Activated CD4-positive, alpha-beta T cell treated with anti-CD3 and anti-CD28 coated beads for 36 hours (primary cell): ENCODE measurements at places on chromosomes 7 and 10. TPM values are rescaled to one million over a fixed set of nuclear protein-coding genes. Genes with fewer than 3 reads are reported as not detected.

The PLA2G12B gene
- total RNA-seq = not detected

DNA sequence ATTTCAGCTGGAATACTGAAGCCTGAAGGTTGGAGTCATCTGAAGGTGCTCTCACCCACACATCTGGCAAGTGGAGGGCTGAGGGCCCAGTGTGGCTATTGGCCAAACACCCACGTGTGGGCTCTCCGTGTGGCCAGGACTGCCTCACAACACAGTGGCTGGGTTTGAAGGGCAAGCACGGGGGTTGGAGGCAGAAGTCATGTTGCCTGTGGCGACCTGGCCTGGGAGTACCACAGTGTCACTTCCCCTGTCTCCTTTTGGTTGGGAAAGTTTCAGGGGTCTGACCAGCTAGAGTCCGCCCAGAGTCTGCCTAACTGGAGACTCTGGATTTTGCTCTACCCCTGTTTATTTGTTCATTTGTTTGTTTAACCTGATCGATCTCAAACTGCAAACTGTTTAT lies 169.5 kb downstream of the DNAJB6 start:
- no peak for DNase-seq
- peaks cover 2% of the 10 kb centered on the region for H3K36me3 ChIP-seq
- H3K4me1 ChIP-seq = peaks cover 30% of the 10 kb centered on the region
- H3K27ac ChIP-seq = no peak overlapping the region

DNA sequence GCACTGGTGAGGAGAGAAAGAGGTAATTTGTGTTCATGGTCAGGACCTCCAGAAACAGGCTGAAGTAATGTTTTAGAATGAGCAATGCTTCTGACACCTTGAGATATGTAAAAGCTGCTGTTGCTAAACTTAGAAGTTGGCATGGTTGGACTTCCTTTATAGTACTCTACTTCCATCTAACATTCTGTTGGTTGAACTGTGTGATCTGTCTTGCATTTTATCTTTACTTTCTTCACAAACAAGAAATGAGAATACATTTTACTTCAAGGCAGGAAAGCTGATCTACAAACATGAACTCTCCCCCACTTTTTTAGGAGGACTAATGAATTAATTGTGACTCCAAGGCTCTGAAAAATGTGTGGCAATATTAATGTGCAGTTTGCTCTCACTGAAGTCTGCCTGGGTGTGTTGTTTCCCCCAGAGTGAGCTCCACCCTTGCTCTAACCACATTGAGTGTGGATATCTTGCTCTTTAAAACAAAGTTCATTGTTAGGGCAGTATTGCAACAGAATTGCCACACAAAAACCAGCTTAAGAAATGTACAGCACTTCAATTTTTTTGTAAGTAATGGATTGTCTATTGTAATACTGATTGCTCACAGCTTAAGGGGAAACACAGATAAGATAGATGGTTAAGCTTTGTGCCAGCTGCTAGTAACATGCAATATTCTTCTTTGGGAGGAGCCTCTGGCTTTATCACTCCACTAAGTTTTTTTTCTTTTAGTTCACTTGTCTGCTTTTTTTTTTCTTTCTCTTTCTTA lies 69.0 kb downstream of the ADD3 start:
- H3K27me3 ChIP-seq = no peaks in the 10 kb centered on the region
- no peaks in the 10 kb centered on the region for H3K36me3 ChIP-seq
- DNase-seq = no peak
- H3K27ac ChIP-seq = peak overlapping the region; percentile 98

DNA sequence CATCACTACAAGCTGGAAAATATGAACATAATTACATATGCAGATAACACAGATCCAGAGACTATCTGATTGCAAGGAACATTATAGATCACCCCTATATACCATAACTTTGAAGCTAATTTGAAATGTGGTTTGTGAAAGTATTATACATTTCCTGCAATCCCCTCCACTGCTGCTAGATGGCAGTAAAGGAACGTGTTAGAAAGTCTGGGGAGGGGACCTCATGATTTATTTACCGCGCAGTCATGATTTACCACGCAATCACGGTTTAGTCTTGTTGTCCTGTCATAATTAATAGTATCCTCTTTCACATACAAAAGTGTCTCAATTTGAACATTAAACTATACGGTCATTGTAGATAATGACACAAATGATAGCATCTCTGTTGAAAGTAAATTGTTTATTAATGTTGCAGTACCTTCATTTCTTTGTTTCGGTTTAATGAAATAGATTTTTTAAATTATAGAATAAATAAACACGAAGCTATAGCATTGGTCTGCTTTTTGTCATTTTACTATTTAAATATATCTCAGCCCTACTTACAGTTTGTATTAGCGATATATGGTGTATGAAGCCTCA lies 145.3 kb upstream of the PRSS1 start:
- peak; percentile 69 for DNase-seq
- peak overlapping the region; percentile 31 for H3K4me3 ChIP-seq
- peaks cover 3% of the 10 kb centered on the region for H3K27me3 ChIP-seq
- H3K27ac ChIP-seq = peak overlapping the region; percentile 67
- no peaks in the 10 kb centered on the region for H3K36me3 ChIP-seq
- peaks cover 23% of the 10 kb centered on the region for H3K4me1 ChIP-seq

The NPVF gene
- not detected for total RNA-seq

GRCh38 chr7:130486114-130486953 lies 5.6 kb upstream of the MEST start:
- H3K27me3 ChIP-seq = peaks cover 43% of the 10 kb centered on the region
- no peaks in the 10 kb centered on the region for H3K36me3 ChIP-seq
- peak; percentile 77 for DNase-seq

- DNase-seq = no peak
- H3K36me3 ChIP-seq = no peaks in the 10 kb centered on the region
- no peaks in the 10 kb centered on the region for H3K27me3 ChIP-seq
Measured at GRCh38 chr7:96649981-96650380, 59.7 kb downstream of the SEM1 start.

- H3K36me3 ChIP-seq = peaks cover 1% of the 10 kb centered on the region
- peaks cover 13% of the 10 kb centered on the region for H3K27me3 ChIP-seq
- no peak overlapping the region for H3K4me3 ChIP-seq
Measured at GRCh38 chr10:27844223-27844622, 98.6 kb upstream of the MKX start.

DNA sequence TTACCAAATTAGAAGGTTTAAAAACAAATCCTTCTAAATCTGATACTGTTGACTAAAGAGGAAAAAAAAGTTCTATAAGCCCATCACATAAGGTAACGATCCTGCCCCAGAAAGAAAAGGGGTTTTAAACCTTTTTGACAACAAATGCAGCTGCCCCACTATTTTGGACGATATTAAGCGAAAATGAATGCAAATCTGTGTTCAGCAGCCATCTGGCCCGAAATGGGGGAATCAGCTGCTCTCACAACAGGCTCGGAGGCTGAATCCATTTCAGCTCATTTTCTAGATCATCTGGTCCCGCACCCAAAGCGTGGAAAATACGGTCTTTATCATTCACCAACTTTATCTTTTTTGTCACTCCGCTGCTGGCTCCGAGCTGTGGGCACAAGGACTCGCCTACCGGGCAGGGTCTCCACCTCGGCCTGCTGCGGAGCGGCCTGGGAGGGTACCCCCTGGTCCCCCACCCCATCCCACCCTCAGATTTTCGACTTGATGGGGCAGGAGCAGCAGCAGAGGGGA lies 2.4 kb upstream of the EBF3 start:
- H3K27me3 ChIP-seq = peaks cover 59% of the 10 kb centered on the region
- H3K36me3 ChIP-seq = no peaks in the 10 kb centered on the region
- H3K4me3 ChIP-seq = no peak overlapping the region
- no peak overlapping the region for H3K27ac ChIP-seq

- no peak overlapping the region for H3K27ac ChIP-seq
- DNase-seq = no peak
- H3K4me3 ChIP-seq = no peak overlapping the region
- no peaks in the 10 kb centered on the region for H3K27me3 ChIP-seq
- no peaks in the 10 kb centered on the region for H3K4me1 ChIP-seq
- no peaks in the 10 kb centered on the region for H3K36me3 ChIP-seq
Measured at GRCh38 chr10:2410049-2410448, 657.3 kb upstream of the PFKP start.

GRCh38 chr10:88347597-88348304 lies 235.4 kb downstream of the RNLS start:
- no peaks in the 10 kb centered on the region for H3K36me3 ChIP-seq
- no peak overlapping the region for H3K4me3 ChIP-seq
- DNase-seq = no peak
- no peak overlapping the region for H3K27ac ChIP-seq
- H3K27me3 ChIP-seq = no peaks in the 10 kb centered on the region

DNA sequence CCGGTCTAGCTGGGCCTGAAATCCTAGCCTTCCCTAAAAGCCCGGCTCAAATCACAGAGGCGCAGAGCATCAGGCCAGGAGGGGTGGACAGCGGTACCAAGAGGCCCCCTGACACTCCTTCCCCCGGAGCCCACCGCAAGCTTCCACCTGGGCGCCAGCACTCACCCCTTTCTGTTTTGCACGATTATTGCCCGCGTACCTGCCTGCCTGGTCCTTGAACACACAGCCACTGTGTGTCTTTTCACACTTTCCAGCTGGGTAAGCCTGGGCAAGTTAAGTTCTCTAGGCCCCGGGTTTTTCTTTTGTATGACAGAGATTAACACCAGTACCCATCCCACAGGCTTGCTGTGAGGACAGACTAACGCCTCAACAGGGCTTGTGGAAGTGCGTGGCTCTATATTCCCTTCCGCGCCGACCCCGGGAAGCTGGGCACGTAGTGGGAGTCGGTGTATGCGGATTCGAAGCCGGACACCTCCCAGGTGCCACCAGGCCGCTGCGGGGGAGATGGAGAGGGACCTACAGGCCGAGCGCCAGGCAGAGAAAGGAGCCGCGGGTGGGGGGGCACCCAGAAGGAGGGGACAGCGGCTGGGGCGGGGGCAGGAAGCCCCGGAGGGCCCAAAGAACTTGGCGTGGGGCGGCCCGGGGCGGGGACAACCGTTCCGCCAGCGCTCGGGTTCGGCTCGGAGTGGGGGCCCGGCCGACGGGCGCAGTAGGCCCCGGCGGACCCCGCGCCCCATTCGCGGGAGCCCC lies 792 bp downstream of the ZNF746 start:
- peaks cover 31% of the 10 kb centered on the region for H3K36me3 ChIP-seq
- no peaks in the 10 kb centered on the region for H3K27me3 ChIP-seq
- peak overlapping the region; percentile 91 for H3K27ac ChIP-seq
- peak overlapping the region; percentile 93 for H3K4me3 ChIP-seq

- peak overlapping the region; percentile 49 for H3K27ac ChIP-seq
- H3K4me1 ChIP-seq = peaks cover 10% of the 10 kb centered on the region
- no peaks in the 10 kb centered on the region for H3K36me3 ChIP-seq
Measured at GRCh38 chr10:60000747-60001146, 94.4 kb upstream of the CCDC6 start.

DNA sequence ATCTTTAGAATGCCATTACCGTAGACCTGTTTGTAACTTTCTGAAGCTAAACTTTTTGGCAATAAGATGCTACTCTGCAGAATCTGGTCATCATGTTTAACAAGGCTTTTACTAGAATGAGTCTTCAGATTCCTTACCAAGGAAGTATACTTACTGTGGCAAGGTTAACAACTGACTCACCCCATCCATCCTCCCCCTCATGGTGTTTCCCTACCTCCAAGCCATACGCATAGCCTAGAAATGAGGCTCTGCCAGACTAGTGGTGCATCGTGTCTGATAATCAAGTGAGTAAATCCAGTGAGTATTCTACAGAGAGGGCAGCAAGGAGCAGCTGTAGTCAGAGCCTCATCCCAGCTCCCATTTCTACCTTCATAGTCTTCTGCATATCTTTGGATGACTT lies 223.6 kb downstream of the IPMK start:
- H3K27me3 ChIP-seq = peaks cover 5% of the 10 kb centered on the region
- no peak overlapping the region for H3K27ac ChIP-seq
- H3K4me1 ChIP-seq = no peaks in the 10 kb centered on the region
- no peak overlapping the region for H3K4me3 ChIP-seq

The C10orf53 gene
- total RNA-seq = not detected
